ENCODE measurements at places on chromosomes 2 and 18.

DNA sequence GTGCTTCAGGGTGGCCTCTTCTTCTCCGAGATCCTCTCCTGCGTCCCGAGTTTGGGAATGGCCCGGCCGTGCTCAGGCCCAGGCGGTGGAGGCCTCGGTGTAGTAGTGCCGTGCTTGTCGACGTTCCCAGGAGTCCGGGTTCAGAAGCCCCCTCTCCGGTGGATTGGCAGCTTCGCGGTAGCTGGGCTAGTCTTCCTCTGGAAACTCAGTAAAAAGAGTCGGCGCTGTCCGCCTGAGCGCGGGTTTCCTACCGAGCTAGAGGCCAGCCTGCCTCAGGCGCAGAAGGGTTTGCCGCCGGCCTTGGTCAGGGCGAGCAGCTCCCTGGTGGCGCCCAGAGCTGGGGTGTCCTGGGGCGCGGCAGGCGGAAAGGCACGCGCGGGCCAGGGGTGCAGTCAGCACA, 3.2 kb downstream of the RALBP1 start:
- no peak for DNase-seq

GRCh38 chr2:88003074-88003755, 13.1 kb downstream of the RNU2-63P start:
- DNase-seq: no peak

- no peak for DNase-seq
These were observed 31.7 kb upstream of the ZNF396 start for GRCh38 chr18:35408843-35409261.

GRCh38 chr2:86293612-86294011, 43.8 kb downstream of the REEP1 start:
- no peak for DNase-seq

DNA sequence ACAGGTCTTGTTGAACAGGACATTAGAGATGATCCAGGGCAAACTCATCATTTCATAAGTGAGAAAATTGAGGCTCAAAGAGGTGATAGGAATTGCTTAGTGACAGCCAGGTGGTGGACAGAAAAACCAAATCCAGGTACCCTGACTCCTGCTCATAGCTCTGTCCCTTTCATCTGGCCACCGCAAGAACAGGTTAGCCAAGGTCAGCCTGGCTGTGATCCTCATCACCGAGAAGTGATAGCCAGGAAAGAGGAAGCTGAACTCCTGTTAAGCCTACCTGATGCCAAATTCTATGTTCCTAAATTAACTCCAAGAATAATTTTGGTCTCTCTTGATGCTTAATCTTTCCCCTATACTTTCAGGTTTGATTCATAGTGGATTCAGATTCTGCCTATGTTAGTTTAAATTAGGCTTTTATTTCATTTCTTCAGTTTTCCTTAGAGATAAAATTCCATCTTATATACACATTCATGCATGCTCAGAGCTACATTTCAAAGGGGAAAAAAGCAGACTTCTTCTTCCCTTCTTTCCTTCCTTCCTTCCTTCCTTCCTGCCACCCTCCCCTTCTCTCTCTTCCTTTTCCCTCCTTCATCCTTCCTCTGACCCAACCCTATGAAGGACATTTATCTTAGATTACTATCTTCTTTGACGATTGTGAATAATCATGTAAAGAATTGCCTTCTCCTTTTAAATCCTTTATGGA, 17.3 kb upstream of the CRIM1 start:
- DNase-seq: no peak

- no peak for DNase-seq
These were observed 84.9 kb upstream of the ZCCHC2 start for GRCh38 chr18:62438018-62438329.

DNA sequence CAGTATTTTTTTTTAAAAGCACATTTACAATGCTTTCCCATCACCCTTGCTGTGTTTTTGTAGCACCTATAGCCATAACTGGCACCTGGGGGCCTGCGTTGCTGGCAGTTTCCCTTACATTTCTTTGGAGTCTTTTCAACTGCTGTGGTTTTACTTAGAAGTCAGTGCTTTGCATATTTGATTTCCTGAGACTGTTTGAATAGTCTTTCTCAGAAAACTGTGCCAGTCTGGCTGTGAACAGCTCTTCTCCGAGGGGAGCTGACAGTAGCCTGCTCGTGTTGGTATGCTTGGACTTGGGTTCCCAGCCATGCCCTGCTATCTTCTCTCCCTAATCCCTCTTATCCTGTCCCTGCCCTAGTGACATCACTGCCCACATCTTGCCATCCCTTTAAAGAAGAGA, 81.5 kb downstream of the DPP4 start:
- peak; percentile 68 for DNase-seq

- no peak for DNase-seq
These were observed 1.3 kb upstream of the LYPD1 start for GRCh38 chr2:132671151-132671835.

GRCh38 chr2:223618172-223619035, 16.2 kb upstream of the SCG2 start:
- no peak for DNase-seq

GRCh38 chr2:11512431-11512830, 21.4 kb upstream of the GREB1 start:
- DNase-seq: no peak

DNA sequence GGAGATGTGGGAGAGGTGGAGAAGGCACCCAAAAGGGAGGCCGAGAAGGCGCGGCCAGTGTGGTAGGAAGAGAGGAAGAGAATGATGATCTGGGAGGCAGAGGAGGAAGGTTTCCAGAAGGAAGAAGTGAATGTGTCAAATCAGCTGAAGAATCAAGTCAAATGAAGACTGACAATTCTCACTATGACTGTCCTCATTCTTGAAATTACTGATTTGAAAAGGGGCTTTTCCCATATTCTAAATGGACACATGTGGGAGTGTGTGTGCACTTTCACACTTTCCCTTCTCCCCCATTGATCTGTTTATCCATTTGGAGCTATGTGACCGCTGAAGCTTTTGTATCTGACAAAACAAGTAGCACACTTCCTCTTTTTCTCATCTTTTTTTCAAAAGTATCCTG, 6.1 kb downstream of the AFF3 start:
- peak; percentile 5 for DNase-seq

GRCh38 chr2:95079199-95079683, 42.4 kb downstream of the MRPS5 start:
- DNase-seq: peak; percentile 37

GRCh38 chr2:13604951-13605661, 888.4 kb downstream of the TRIB2 start:
- DNase-seq: no peak

- DNase-seq: no peak
These were observed 281.1 kb upstream of the TRIB2 start for GRCh38 chr2:12435430-12436222.
